Activated CD4-positive, alpha-beta T cell treated with anti-CD3 and anti-CD28 coated beads for 24 hours (primary cell): ENCODE measurements at places on chromosomes 7 and 10.

DNA sequence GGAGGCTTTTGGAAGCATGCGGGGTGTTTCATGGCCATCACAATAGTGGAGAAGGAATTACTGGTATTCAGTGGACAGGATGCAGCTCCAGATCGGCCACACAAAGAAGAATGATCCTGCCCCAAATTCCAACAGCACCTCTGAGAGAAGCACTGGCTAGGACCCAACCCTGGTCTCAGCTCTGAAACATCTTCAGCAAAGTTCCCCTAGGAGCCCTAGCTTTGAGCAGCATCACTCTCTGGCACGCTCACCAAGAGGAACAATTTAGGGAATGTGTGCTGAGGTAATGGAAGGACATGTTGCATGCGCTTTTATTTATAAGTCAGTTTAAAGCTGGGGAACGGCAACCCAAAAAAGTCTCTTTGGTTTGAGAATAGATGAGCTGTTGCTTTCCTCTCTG, 5.5 kb upstream of the OPN1SW start:
- no peak for DNase-seq

DNA sequence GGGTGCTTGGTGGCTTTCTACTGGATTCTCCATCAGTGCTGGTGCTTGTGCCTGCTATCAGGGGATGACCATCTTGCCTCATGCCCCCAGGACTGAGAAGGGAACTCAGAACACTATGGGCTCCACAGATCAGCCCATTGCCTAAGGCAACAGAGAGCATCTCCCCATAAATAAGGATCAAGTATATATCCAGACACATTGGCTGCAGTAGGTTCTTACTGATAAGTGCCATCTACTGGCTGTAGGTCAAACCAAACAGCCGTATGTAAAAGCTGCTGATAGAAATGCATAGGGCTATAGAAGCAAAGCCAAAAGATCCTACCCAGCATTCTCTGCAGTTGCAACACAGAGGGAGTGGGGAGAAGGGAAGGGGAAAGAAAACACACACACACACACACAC, 153.7 kb downstream of the CDK14 start:
- no peak for DNase-seq

DNA sequence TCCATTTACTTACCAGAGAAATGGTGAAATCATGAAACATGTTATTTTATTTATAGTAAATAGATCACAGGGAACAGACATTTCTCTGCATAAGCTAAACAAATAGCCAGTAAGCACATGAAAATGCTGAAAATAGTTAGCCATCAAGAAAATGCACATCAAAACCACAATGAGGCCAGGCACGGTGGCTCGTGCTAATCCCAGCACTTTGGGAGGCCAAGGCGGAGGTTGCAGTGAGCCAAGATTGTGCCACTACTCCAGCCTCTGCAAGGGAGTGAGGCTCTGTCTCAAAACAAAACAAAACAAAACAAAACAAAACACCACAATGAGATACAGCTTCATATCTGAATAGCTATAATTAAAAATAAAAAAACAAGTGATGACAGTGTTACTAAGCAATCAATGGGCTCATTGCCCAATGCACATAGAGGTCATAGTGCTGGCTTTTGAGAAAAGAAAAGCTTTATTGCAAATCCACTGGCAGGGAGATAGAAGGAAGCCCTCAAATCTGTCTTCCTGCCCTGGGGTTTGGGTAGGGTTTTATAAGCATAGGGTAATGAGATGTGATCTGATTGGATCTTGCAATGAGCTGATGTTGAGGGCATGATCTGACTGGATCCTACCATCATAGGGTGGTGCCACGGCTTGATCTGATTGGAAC, 16.2 kb downstream of the CSTF2T start:
- no peak for DNase-seq

DNA sequence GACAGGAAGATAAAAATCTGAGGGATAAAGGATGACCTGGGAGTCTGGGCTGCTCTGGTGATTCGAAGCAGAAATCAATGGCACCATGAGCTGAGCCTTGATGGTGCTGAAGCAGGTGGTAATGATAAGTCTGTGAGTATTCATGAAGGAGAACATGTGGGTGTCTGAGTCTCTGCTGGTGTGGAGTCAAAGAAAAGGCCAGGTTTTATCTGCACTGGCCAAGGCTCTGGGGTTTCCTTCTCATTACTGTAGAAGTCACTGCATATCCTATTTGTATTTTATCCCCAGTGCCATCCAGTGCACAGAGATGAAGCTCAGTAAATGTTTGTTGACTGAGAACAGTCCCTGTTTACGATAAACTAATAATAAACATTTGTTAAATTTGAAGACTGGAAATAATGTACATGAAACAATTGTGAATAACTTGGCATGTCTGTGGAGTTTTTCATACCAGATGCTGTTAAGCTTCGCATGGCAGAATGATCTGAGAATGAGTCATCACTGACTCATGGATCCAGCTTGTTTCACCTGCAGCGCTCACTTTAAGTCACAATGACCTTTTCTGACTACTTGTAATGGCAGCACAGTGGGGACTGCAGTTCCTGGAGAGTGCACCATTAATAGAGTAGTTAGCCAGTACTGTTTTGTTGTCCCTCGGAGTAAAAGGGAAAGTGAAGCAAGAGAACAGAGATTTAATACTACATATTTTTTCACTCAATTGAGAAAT, 538.5 kb downstream of the HTR7 start:
- no peak for DNase-seq

- no peak for DNase-seq
These were observed 23.8 kb downstream of the CYTH3 start for GRCh38 chr7:6248581-6248980.

- no peak for DNase-seq
These were observed 25.0 kb upstream of the WDR11 start for GRCh38 chr10:120825878-120826769.

DNA sequence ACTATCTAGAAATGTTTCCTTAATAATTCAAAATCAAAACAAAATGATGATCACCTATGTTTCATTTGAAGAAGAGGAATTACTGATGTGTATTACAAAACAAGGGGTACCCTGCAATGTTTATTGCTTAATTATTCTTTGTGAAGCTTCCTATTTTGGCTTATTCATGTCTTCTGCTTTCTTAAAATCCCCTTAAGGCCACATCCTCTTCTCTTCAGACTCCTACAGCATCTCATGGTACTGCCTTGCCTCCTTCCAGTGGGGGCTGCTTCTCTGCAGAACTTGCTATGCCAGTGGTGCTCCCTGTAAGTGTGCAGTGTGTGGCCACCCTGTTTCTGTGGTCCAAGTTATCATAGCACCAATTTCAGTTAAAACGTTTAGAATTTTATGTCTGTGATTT, 35.0 kb downstream of the CCDC146 start:
- DNase-seq, result no peak

- no peak for DNase-seq
These were observed 51.3 kb upstream of the PIK3CG start for GRCh38 chr7:106813705-106814305.

- DNase-seq, result no peak
These were observed 204.6 kb downstream of the ANKRD7 start for GRCh38 chr7:118429141-118429540.

- DNase-seq, result no peak
These were observed 96.6 kb downstream of the ZNF438 start for GRCh38 chr10:30935078-30935477.

DNA sequence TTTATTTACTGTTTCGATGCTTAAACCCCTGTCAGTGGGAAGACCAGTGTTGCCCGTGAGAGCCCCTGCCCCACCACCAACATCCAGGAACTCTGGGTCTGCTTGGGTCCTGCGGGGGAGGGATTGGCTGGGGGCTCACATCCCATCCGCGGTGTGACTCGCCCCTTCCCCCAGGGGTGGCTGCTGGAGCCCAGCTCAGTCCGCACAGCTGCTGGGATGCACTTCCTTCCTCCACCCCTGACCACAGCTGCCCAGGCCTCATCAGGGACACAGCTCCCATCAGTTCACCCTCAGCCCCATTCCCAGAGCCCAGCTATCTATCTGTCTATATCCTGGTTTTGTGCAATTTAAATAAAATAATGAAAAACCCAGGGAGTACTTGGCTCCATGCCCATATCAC, 54.5 kb downstream of the JAKMIP3 start:
- no peak for DNase-seq

GRCh38 chr7:157539521-157539920, 202.7 kb downstream of the DNAJB6 start:
- DNase-seq, result no peak

DNA sequence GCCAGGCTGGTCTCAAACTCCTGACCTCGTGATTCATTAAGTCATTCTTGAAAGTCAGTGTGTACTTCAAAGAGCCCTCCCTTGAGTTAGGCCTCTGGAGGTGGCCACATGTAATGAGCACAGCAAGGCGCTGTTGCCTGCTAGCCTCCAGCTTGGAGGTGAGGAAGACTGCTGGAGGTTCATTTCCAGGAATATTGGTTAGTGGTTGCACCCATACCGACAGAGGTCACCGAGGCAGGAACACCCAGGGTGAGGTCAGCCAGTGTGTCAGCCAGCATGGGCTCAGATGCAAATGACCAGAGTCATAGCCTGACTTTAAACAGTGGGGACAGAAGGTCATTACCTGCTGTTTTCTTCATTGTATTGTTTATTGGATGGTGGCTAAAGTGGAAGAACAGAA, 85.0 kb downstream of the PLPP4 start:
- DNase-seq, result no peak

- no peak for DNase-seq
These were observed 82.6 kb downstream of the PIP4K2A start for GRCh38 chr10:22631646-22632278.

GRCh38 chr10:130206216-130206737, 70.1 kb downstream of the GLRX3 start:
- no peak for DNase-seq

DNA sequence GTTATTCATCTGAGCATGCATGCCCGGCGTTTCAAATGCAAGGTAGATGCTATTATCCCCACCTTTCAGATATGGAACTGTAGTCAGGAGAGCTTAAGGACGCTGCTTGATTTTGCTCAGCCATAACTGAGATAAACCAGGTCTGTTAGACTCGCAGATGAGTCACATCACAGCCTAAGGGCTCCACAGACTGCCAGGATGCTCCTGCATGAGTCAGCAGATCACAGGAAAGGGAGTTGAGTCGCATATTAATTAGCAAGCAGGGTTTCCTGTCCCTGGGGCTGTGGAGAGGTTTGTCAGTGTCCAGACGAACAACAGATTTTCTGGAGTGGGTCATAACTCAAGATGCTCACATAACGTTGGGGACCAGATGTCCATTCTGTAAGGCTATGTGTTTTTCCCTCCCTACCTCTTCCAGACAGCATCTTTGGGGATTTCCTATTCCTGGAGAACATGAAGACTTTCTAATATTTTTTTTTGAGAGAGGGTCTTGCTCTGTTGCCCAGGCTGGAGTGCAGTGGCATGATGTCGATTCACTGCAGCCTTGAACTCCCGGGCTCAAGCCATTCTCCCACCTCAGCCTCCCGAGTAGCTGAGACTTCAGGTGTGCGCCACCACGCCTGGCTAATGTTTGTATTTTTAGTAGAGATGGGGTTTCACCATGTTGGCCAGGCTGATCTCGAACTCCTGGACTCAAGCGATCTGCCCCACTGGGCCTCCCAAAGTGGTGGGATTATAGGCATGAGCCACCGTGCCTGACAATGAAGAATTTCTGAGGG, 36.7 kb downstream of the PFKFB3 start:
- DNase-seq, result peak; percentile 33

DNA sequence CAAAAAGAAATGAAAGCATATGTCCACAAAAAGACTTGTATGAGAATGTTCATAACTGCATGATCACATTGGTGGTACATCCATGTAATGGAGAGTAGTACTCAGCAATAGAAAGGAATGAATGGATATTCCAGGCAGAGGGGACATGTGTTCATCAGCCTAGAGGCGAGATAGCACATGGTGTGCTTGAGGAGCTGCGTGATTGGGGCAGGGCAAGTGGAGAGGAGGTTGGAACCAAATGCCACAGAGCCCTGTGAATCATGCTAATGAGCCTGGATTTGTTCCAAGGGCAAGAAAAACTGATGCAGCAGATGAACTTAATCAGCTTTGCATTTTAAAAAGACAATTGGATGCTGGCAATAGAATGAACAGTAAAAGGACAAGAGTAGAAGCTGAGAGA, 73.3 kb downstream of the C10orf90 start:
- DNase-seq, result no peak

- DNase-seq, result no peak
These were observed 29.2 kb downstream of the FAM3C start for GRCh38 chr7:121366852-121367431.

- DNase-seq, result no peak
These were observed 112.2 kb upstream of the GPR26 start for GRCh38 chr10:123553810-123554430.

GRCh38 chr7:36034020-36034419, 119.0 kb upstream of the EEPD1 start:
- no peak for DNase-seq

DNA sequence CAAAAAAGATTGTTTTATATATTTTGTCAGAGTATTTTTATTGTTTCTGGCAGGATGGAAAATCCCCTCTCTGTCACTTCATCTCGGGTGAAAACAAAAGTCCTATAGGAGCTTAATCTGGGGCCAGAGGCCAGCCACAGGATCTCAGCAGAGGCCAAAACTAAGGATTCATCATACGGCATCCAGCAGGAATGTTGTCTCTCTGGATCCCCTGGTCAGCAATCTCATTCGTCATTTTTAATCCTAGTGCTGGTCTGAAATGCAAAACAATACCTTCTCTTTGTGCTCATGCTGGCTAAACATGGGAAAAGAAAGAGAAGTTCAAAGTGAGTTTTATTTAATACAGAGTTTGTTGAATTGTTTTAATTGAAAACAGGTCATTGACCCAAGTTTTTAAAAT, 482.5 kb upstream of the AUTS2 start:
- no peak for DNase-seq

DNA sequence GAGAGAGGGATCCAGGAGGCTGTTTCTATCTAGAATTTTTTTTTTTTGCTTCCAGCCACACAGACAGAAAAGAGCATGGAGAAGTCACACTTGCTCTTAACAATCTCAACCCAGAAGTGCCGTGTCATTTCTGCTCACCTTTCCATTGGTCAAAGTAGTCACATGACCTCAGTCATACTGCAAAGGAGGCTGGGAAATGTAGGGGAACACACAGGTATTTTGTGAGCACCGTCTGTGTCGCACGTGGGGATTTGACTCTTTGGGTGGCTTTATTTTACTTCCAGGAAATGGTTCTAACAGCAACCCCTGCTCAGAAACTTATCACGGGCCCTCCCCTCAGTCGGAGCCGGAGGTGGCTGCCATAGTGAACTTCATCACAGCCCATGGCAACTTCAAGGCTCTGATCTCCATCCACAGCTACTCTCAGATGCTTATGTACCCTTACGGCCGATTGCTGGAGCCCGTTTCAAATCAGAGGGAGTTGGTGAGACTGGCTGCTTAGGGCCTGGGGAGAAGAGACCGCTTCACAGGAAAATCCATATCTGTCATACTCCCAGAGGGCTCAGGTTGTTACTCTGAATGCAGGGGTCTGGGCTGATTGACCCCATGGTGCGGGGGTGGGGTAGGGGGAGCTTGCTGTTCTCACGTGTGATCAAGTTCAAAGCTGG, 13.1 kb upstream of the CPA1 start:
- no peak for DNase-seq

DNA sequence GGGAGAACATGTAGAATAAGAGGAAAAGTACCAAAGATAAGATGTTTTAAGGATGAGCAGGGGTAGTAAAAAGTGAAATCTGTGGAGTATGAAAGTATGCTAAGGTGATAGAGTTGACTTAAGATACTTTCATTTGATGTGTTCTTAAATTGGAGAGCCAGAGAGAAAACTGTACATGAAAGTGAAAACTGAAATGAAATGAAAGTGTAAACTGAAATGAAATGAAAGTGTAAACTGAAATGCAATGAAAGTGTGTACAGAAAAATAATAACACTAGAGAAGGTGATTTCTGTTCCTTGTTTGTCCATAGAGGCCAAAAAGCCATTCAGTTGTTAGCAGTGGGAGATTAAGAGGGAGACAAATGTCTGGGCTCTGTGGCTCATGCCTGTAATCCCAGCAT, 17.5 kb downstream of the AHR start:
- no peak for DNase-seq
